Retinal pigment epithelial cell (primary cell): ENCODE measurements at places on chromosomes 5 and 9.
A peak's percentile ranks its signal among the peaks of the same experiment; 100 is the strongest.

GRCh38 chr5:60888359-60889061 is 44.4 kb upstream of the ELOVL7 start:
- no peak for DNase-seq

DNA sequence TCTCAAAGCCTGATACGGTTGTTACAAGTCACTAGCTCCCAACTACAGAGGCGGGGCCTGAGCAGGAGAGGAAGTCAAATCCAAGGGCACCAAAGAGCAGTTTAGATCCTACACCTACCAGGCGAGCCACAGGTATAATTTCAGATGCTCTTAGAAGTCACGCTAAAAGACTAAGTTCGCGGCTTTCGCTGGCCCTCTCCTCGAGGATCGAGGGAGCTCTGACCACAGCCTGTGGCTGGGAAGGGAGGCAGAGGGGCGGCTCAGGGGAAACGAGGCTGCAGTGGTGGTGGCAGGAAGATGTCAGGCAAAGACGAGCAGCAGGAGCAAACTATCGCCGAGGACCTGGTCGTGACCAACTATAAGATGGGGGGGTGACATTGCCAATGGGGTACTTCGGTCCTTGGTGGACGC is 48.6 kb downstream of the SEMA4D start:
- DNase-seq: no peak

DNA sequence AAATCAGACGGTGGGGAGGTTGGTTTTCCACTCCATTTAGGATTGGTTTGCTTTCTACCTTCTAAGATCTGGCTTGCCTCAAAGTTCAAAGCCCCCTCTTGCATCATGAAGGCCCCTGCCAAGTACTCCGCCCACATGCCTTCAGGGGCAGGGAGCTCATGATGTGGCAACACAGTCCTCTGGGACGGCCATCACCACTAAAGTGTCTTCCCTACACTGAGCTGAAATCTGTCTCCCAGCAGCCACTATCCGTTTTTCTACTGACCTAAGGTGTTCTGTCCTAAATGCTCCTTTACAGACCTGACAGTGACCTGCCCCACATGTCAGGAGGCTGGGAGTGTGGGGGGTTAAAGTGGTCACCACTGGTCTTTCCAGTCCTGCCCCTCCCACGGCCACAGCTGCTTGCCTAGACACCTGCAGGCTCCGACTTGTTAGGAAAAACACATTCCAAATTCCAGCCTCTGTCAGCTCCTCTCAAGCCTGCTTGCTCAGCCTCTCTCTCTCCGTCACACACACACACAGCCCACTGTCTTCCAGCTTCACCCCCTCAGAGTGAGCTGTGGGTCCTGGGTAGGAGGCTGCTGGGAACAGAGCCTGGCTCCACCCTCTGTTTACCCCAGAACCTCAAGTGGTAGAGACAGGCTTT is 44.9 kb downstream of the SHB start:
- DNase-seq: no peak

DNA sequence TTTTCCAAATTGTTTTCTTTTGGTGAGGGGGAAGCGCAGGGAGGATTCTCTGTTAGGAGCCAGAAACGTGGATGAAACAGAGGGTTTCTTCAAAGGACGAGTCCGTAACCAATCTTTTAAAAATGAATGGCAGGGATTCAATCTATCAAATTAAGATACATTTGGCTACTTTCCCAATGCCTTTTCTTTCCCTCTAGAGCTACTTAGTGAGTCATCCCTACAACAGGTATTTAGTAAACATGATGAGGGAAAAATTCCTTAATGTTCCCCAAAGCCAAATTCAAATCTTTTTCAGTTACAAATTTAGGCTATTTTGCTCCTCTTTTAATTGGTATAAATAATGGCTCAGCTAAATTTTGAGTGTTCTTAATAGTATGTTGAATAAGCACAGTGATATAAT is 366.4 kb upstream of the RIOK2 start:
- DNase-seq: no peak

GRCh38 chr9:68847765-68848164 is 142.7 kb downstream of the PIP5K1B start:
- DNase-seq: no peak

DNA sequence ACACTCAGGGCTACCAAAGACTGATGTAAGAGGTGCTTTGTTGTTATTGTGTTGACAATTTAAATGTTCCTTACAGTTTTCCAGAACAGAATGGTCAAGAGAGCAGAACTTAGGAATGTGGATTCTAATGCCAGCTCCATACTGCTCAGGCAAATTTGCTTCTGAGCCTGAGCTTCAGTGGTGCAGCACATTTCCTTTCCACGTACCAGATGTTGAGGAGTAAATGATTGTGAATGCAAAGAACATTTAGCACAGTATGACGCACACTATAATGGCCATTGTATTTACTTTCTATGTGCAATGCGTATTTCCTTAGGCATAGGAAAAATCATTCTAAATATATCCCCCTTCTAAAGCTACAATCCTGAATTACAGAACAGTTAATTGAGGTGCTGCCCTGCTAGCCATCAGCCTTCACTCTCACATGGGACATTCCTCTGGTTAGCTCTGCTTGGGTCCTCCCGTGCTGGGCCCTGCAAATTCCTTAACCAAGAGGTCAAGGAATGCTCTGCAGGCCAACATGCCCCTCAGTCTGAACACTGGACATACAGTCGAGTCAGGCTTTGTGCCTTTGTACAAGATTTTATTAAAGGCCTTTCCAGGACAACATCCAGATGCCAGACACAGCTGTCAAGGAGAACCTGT is 21.1 kb upstream of the TMEM174 start:
- DNase-seq: no peak

- DNase-seq: peak; percentile 33
These were observed 128.6 kb downstream of the SPATA31D1 start for GRCh38 chr9:82117026-82117811.

DNA sequence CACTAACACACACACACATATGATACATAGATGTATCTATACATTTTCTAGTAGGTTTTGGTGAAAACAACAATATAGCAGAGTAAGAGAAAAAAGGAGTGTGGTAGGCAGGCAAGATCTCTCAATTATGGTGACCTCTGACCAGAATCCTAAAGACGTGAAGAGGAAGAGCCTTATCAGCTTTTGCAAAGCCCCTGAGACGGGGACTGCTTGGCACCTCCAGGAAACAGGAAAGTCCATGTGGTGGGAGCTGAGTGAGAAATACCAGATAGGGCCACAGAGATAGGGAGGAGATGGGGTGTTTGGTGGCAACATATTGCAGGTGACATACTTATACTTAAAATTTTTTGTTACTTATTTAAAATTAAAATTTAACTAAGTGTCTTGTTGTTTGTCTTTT is 39.9 kb upstream of the CTXN3 start:
- no peak for DNase-seq

DNA sequence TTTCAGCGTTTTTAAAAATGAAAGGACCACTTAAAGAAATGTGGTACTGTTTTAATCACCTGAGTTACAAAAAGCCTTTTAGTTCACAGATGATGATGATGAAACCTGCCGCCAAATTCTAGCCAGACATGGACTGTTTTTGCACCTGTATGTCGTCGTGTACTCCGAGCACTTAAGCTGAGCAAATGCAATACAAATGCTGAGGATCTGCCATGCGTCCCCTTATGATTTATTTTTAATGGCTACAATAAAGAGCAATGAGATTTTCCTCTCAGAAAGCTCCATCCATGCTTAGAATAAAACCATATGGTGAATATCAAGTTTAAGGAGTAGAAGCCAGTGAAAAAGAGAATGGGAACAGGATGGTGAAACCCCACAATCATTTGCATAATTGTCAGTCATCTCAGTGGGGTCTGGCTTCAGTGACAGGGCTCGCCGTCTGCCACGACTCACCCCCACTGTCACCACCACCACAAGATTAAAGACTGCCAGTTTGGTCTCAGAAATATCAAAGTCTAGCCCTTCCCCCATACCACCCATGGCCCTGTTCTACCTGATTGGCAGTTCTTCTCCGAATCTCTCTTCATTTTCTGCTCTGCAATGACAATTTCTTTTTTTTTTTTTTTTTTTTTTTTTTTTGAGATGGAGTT is 159.9 kb downstream of the GOLPH3 start:
- DNase-seq: no peak

GRCh38 chr5:64811050-64811640 is 42.4 kb downstream of the CWC27 start:
- DNase-seq: peak; percentile 20

- DNase-seq: no peak
These were observed 502.0 kb upstream of the KLF4 start for GRCh38 chr9:107991581-107991980.

DNA sequence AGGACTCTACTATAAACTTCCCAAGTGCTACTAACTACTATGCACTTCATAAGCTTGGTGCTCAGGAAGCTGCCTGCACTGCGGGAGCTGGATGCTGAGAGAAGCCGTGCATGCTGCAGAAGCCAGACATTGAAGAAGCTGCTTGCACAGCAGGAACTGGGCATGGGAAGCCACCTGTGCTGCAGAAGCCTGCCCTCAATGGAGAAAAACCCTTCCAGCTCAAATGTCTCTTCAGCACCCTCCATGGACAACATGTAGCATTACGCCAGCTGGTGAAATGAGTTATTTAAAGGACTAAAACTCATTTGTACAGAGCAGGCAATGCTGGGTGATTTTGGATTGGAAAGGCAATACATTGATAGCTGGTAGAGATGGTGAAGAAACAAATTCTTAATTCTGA is 247.2 kb downstream of the KIF4B start:
- DNase-seq: no peak

GRCh38 chr9:76697081-76697480 is 67.2 kb upstream of the PCA3 start:
- no peak for DNase-seq

DNA sequence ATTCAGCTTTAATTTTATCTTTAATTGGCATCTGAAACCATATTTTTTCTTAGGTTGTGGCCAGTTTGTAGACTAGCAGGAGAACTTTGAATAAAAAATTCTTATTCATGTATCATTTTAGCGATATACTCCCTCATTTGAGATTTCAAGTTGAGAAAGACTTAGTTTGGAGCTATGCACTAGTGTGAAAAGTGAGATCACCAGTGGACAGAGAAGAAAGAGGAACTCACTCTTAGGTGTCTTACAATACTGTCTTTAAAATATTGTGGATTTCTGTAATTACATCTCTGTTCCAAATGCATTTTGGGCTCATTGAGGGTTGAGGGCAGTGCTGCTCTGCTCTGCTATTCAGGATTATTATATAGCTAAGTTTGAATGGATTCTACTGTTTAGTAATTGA is 54.7 kb downstream of the NAA35 start:
- DNase-seq: no peak

DNA sequence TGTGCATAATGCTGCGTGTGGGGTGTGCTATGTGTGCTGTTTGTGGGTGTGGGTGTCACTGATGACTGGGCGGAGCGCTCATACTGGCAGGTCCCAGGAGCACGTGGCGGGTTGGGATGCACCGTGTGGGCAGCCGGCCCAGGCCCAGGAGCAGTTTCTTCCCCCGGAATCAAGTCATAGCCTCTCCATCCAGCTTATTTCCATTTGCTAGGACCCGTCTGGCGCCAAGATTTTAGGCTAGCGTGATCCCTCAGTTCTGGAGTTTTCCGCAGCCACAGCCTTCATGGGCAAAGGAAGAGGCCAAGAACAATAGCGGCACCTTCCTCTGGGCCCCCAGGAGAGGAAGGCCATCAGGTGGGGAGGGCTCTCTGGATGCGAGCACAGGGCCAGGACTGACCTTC is 43.3 kb upstream of the NEURL1B start:
- DNase-seq: no peak

- DNase-seq: no peak
These were observed 437.2 kb downstream of the CSNK1G3 start for GRCh38 chr5:123949043-123949804.

DNA sequence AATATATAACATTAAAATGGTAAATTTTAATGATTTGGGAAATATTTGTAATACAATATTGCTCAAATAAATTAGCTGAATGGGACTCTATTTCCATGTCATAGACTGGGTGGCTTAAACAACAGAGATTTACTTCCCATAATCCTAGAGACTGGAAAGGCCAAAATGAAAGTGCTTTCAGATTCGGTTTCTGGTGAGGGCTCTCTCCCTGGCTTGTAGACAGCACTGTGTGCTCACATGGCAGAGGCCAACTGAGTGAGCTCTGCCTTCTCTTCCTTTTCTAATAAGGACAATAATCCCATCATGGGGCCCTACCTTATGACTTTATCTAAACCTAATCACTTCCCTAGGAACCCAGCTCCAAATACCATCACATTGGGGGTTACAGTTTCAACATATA is 196.2 kb downstream of the MARCHF11 start:
- no peak for DNase-seq

DNA sequence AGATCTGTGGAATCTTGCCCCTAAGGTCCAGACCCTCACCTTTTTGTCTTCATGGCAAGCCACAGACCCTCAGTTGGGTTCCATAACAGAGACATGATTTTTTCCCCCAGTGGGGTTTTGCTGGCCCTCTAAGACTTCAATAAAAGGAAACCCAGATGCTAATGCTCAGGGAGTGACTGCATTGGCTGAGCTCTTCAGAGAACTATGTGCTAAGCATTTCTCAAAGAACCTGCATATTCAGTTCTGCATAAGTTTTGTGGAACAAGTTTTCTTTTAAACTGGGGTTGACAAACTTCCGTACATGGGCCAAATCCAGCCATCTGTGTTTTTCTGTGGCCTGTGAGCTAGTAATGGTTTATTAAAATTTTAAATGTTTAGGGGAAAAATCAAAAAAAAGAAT is 159.8 kb upstream of the GDNF start:
- no peak for DNase-seq

GRCh38 chr9:98502976-98503325 is 205.8 kb downstream of the GABBR2 start:
- DNase-seq: peak; percentile 39

DNA sequence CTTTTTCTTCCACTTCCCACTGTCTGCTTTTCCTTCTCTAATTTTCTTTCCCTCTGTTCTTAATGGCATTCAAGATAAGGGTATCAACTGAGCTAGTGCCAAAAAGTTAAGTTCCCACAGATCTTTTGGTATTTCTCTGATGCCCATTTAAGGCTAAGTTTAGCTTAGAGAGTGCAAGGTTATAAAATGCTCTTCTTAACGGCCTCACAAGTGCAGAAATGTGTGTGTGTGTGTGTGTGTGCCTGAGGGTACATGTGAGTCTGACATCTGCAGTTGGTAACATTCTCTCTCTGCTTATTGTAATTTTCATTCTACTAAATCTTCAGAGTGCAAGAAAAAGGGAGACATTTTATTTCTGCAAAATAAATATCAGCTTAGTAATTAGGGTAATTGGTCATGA is 24.2 kb downstream of the FBN2 start:
- DNase-seq: no peak

DNA sequence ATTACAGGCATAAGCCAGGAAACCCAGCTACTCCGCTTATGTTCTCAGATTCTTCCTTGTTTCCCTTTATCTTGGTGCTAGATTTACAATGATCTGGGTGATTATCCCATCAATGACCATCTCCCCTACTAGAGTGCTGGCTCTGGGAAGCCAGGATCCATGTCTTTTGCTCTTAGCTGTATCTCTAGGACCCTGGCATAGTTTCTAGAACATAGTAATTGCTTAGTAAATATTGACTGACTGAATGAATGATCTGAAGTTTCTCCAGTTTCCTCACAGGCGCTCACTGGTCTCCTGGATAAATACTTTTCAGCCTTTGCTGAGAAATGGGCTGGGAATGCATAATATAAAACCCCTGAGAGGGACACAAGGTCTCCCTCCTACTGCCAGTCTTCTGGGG is 60.0 kb upstream of the KLF9 start:
- no peak for DNase-seq
